Mesothelial cell of epicardium (in vitro differentiated cells): ENCODE measurements at places on chromosomes 7 and 10.

DNA sequence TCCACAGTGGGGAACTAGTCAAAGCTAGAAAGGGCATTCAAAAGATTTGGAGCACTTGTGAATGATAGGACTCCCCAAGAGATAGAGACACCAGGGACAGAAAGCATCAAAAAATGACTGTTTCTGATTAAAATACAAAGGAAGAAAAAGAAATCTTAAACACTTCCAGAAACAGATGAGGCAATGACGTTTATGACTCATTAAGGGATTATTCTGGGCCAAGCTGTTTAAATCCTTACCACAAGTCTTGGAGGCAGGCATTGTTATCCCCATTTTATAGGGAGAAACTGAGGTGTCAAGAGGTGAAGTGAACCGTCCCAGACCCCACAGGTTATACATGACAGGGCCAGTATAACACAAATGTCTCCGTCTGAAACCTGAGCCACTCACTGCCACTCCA lies 68.3 kb upstream of the AMPH start:
- DNase-seq: no peak

- DNase-seq: no peak
These were observed 3.0 kb downstream of the PDK4 start for GRCh38 chr7:95593343-95593742.

GRCh38 chr7:154308928-154309327 lies 256.7 kb downstream of the DPP6 start:
- no peak for DNase-seq

DNA sequence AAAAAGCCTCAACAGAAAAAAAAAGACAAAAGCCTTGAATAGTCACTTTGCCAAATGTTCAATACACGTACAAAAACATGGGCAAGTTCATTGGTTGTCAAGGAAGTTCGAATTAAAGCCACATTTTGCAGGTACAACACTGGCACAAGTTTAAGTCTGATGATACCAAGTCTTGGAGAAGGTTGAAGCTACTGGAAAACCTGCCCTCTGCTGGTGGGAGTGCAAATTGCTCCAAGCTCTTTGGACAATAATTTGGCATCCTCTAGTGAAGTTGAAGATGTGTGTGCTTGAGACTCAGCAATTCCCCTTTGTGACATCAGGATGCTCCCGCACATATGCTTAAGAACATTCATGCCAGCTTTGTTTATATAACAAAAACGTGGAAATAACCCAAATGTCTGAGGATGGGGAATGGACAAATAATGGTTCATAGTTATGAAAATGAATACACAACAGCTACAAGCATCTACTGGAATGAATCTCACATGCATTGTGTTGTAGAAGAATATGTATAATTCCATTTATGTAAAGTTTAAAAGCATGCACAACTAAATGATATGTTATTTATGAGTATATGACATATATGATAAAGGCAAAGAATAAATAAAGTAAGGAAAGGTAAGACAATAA lies 120.0 kb upstream of the PLPP4 start:
- no peak for DNase-seq

GRCh38 chr10:13922586-13922985 lies 335.8 kb downstream of the PRPF18 start:
- DNase-seq: no peak
